ENCODE measurements at places on chromosomes 13 and 19. TPM values are rescaled to one million over a fixed set of nuclear protein-coding genes. Genes with fewer than 3 reads are reported as not detected.

PALM3 gene
- total RNA-seq: 2.0 TPM

FARP1 gene
- 137 TPM for total RNA-seq

MBD3L3 gene
- not detected for total RNA-seq

XAB2 gene
- total RNA-seq: 30.8 TPM

ZNF836 gene
- total RNA-seq: 18.4 TPM

PEG3 gene
- total RNA-seq: 199 TPM

KLK14 gene
- 2.1 TPM for total RNA-seq

FPR2 gene
- 2.0 TPM for total RNA-seq

HPN gene
- 4.9 TPM for total RNA-seq

RXFP2 gene
- 0.30 TPM for total RNA-seq

MAMSTR gene
- 8.1 TPM for total RNA-seq

TRMT1 gene
- total RNA-seq: 43.6 TPM

DIRAS1 gene
- 149 TPM for total RNA-seq

CLDN10 gene
- 39.8 TPM for total RNA-seq

ZNF471 gene
- 26.0 TPM for total RNA-seq

NACC1 gene
- total RNA-seq: 122 TPM

C5AR2 gene
- total RNA-seq: 1.6 TPM

IL17D gene
- 37.8 TPM for total RNA-seq

TRPM4 gene
- total RNA-seq: 24.8 TPM

RAP2A gene
- total RNA-seq: 146 TPM

EHD2 gene
- total RNA-seq: 12.2 TPM

IGFL1 gene
- not detected for total RNA-seq

RNF225 gene
- total RNA-seq: not detected

ACER1 gene
- total RNA-seq: not detected

SLAIN1 gene
- 393 TPM for total RNA-seq

NOTCH3 gene
- total RNA-seq: 44.4 TPM
